ENCODE measurements at places on chromosomes 7 and 10.

DNA sequence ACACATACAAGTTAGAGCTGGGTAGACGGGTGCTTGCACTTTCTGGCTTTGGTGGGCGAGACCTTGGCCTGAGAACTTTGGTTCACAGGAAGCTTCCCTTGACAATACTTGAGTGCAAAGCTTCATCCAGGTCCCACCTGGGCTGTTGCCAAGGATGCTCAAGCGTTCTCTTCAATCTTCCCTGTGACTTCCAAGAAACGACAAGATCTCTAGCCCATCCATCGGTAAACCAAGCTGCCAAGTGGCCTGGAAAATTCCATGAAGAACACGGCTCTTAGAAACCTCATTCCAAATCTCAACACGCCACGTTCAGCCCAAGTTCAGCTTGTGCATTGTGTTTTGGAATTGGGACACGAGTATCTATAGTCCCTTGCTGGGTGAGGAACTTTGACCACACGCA is 84.7 kb downstream of the CHST15 start:
- DNase-seq: peak; percentile 81

GRCh38 chr10:80660736-80661135 is 123.0 kb downstream of the SH2D4B start:
- no peak for DNase-seq

DNA sequence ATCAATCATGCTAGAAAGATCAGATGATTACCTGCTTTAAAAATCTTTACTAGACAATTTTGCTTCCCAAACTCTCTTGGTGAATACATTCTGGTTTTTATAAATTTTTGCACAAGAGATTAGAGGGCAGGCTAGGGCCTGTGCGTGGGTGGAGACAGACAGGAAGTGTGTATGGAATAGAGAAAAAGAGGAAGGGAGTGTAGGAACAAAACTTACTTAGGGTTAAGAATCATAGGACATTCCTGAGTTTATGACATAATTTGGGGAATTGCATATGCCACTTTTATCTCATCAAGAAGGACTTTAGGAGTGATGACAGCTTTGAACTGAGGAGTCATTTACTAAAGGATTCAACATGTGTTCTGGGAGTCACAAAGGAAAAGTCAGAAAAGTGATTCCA is 31.3 kb downstream of the LAMB1 start:
- no peak for DNase-seq

DNA sequence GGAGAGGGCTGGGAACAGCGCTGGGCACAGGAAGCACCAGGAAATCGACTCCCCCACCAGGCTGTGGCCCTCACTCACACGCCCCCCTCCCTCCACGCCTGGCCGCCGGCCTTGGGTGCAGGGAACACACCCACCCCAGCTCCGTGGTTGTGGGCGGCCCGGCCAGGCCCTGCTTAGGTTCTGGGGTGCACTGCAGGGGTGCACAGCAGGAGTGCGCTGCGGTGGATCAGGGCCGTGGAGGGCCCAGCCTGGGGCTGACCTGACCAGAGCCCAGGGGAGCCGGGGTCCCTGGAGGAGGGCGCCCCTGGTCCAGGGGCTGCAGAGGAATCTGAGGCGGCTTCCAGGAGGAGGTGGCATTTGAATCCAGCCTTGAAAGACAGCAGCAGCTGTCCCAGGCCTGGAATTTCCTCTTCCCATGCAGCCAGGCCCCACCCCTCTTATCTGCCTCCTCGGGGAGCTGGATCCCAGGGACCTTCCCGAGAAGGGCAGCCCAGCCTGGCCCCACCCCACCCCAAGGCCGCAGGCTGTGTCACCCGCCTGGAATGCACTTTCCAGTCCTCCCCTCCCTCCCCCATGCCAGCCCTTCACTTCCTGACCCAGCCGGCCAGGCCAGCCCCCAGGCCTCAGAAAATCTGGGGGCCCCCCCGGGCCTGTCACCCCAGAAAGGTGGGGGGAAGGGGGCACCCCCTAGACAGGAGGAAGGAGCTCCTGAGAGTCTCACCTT is 18.4 kb upstream of the PDGFA start:
- no peak for DNase-seq

DNA sequence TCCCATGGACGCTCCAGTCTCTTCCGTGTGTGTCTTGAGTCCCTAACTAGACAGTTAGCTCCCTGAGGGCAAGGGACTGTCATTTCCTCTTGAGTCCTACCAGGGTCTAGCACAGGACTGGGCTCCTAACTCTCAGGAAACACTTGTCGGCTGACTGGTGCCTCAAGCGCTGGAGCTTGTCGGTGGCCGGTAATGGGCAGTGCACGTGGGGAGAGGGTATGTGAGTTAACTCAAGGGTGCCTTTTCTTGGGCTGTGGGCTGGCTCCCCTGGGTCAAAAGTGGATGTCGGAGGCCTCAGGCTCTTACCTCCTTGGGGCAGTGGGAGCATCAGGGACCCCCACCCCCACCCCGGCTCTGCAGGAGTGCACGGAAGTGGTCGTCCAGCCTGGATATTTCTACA is 32.9 kb downstream of the ZNF775 start:
- DNase-seq: no peak

- no peak for DNase-seq
Measured at GRCh38 chr7:96120445-96121225, 201.3 kb downstream of the SLC25A13 start.

DNA sequence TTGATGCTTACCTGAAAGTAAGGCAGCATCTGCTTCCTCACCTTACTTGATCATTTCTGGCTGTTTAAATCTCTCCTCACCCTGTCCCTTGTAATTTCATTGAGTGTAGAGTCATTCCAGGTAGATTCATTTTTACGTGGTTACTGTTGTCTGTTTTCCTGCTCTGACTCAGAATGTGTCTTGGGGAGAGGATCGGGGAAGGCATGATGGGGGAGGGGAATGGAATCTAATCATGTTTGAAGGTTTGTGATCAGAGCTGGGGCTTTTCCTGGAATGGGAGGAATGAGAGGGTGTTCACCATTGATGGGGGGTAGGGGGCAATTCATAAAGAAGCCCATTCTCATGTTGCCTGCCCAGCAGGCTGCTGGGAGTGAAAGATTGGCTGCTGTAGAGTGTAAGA is 18.7 kb downstream of the SEC24C start:
- DNase-seq: no peak
